ENCODE measurements at places on chromosomes 11 and 22.

DNA sequence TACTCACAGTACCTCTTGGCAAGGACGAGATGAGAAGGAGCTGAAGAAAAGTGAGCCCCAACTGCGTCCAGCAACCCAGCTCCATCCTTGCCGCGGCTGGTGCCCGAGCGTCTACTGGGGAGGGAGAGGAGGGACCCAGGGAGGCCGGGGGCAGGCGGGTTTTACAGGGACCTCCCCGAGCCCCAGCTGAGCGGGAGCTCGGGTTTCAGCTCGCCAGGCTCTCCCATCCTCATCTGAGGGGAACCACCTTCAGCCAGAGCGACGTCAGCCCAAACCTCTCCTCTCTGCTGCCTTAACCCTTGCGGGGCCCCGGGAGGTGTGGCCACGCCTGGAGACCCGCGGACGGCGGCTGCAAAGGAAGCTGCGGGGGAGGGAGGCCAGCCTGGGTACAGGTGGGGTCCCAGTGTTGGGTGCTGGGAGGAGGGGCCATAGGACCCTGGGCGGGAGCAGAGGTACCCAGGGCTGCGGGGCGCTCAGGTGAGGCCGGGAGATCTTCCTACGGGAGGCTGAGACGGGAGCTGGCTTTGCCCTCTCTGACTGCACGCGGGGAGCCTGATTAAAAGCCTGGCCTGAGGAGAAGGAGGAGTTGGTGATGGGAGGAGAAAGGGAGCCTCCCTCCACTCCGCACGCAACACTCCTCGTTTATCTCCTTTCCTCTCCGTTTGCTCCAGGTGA, at the start of gene PAMR1:
Gene PAMR1, minus strand, starts transcription at position 116 of the 675 bp plus-strand sequence. Its CDS starts 31 bp downstream, at position 85.
- no peak for DNase-seq

DNA sequence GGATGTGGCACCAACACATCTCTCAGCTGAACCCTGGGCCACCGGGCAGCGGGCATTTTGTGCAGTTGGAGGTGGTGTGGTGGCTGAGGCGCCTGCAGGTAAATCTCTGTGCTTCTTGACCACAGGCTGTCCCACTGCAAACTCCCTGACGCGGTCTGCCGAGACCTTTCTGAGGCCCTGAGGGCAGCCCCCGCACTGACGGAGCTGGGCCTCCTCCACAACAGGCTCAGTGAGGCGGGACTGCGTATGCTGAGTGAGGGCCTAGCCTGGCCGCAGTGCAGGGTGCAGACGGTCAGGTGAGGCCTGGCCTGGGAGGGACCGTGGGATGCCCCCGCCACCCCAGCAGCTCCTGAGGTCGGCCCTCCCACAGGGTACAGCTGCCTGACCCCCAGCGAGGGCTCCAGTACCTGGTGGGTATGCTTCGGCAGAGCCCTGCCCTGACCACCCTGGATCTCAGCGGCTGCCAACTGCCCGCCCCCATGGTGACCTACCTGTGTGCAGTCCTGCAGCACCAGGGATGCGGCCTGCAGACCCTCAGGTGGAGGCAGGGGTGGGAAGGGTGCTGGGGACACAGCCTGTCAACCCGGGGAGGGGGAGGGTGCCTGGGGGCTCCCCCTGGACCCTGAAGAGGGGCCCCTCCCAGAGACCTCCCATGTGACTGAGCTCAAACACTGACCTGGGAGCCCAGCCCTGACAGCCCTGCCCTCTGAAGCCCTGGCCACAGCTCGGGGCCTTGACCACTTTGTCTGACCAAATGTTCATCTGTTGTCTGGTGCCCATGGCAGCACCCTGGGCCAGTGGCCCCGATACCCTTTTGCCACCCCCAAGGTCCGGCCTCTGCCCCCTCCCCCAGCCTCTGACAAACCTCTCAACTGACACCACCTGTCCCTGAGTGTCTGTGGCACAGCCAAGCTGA, 4.6 kb upstream of the PGGHG start:
- DNase-seq, result no peak

- DNase-seq, result no peak
Observed at GRCh38 chr11:47408598-47409439, 429 bp downstream of the SLC39A13 start.

DNA sequence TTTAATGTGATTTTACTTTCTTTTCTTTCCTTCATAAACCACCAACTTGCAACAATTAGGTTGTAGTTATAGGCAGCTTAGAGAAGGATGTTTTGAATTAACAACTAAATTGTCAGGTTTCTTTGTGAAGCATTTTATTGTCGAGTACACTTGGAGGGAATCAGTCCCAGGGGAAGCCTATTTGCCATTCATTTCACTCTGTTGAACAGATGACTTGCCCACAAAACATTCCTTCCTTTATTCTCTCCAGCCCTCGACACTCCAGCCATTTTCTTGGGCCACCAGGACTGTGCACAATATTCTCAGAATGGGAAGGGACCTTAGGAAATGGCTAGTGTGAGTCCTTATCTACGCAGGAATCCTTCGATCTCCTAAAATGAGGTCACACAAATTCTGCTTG, 620.6 kb downstream of the SOX6 start:
- no peak for DNase-seq

DNA sequence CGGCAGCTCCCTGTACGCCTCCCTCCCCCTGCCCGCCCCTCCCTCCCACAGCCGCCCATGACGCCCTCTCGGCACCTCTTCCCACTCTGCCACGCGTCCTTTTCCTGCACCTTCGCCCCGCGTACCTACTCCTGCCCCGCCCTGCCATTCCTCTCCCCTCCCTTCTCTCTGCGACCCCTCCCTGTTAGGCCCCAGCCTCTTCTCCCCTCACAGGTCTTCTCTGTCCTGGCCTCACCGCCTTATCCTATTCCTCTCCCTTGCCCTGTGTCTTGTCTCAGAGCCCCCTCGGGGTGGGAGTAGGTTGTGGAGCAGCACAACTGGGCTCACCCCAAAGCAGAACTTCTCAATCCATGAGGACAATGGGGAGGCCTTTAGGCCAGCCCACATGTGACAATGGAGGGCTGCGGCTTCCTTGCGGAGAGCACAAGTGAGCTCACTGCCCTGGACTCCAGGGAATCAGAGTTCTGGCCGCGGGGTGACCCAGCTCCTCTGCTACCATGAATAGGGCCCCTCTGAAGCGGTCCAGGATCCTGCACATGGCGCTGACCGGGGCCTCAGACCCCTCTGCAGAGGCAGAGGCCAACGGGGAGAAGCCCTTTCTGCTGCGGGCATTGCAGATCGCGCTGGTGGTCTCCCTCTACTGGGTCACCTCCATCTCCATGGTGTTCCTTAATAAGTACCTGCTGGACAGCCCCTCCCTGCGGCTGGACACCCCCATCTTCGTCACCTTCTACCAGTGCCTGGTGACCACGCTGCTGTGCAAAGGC, 539 bp downstream of the SLC35C1 start:
- DNase-seq, result peak; percentile 20

- DNase-seq, result no peak
Observed at GRCh38 chr22:48660790-48661740, 1166.6 kb downstream of the BRD1 start.

DNA sequence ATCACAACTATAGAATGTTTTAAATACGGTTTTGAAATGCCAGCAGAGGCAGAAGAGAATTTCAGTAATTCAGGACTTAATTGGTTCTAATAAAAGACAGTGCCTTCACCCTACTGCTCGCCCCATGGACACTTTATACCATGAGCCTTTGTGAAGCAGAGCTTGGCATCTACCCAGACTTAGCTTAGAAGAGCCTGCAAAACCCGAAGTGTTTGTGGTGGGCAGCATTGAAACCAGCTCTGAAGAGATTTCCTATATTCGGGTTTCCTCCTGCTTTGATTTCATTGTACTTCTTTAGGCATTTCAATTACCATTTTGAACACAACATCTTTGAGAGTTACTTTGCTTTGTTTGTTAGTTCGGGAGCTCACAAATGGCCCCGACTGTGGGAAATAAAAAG, 185.1 kb upstream of the MTNR1B start:
- DNase-seq, result no peak

Measured in AG09309 (cell line).